ENCODE measurements at places on chromosomes 16 and 17. TPM values are rescaled to one million over a fixed set of nuclear protein-coding genes. Genes with fewer than 3 reads are reported as not detected.

DNA sequence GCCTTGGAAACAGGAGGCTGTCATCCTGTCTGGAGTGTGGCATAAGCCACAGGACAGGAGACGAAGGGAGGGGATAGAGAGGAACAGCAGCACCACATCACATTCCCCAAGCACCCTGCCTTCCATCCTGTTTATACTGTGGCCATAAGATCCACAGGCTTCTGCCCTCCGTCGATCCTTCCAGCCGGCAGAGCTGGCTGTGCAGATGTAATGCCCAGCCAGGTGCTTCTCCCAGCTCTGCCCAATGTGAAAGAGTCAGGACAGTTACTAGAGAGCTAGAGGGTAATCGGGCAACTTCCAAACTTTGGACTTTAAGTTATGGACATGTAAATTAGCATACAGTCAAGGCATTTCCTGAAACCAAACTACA is 368.4 kb downstream of the SOX9 start:
- no peaks in the 10 kb centered on the region for H3K4me1 ChIP-seq
- H3K4me3 ChIP-seq, result no peak overlapping the region

Gene GRIN2C
- 0.82 TPM for total RNA-seq

DNA sequence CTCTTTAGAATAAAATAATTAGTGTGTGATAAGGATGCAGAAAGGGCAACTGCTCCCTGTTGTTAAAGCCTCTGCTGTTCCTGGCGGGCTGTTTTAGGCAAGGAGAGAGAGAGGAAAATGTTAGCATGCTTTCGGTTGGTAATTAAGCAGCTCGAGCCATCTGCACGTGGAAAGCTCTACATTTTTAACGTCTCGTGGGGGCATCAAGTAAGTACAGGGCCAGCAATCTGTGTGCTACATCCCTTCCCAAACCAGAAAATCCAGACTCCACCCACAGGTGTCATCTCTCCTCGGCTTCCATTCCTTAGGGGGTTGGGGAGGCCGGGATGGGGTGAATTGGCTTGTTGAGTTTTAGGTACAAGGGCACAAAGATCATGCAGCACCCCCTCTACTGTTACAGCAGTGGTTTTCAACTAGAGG is 62.4 kb upstream of the MARCHF10 start:
- H3K4me3 ChIP-seq, result no peak overlapping the region
- no peak overlapping the region for H3K27ac ChIP-seq
- no peak for DNase-seq

GRCh38 chr17:45222996-45223538 is 1.4 kb downstream of the FMNL1 start:
- H3K27me3 ChIP-seq, result no peaks in the 10 kb centered on the region
- no peak overlapping the region for H3K27ac ChIP-seq
- no peaks in the 10 kb centered on the region for H3K4me1 ChIP-seq
- no peak overlapping the region for H3K4me3 ChIP-seq
- DNase-seq, result no peak
- no peaks in the 10 kb centered on the region for H3K36me3 ChIP-seq

Gene ITPRIPL2
- total RNA-seq, result 58.5 TPM

All from ovary (tissue), 10 donors.